Bladder microvascular endothelial cell (primary cell): ENCODE measurements at places on chromosomes 7 and 10. TPM values are rescaled to one million over a fixed set of nuclear protein-coding genes. Genes with fewer than 3 reads are reported as not detected.

The ODAD2 gene
- 1.0 and 1.6 TPM in 2 replicates for total RNA-seq

The TACC2 gene
- total RNA-seq = 6.0 and 6.1 TPM in 2 replicates

The UPK3B gene
- total RNA-seq = 0.13 TPM in 1 of 2 replicates, not detected in the other

The FRG2B gene
- not detected in 2 replicates for total RNA-seq

The SPDYE2B gene
- total RNA-seq = not detected in 2 replicates

The FAM131B gene
- total RNA-seq = 0.44 and 0.49 TPM in 2 replicates

The ARHGAP22 gene
- 20.2 and 23.8 TPM in 2 replicates for total RNA-seq

The PFKFB3 gene
- 8.3 and 29.1 TPM in 2 replicates for total RNA-seq

The CTNNA3 gene
- total RNA-seq = 0.16 TPM in 1 of 2 replicates, not detected in the other

The MCM10 gene
- 14.2 and 18.1 TPM in 2 replicates for total RNA-seq
